ENCODE measurements at places on chromosomes 13 and 19.

DNA sequence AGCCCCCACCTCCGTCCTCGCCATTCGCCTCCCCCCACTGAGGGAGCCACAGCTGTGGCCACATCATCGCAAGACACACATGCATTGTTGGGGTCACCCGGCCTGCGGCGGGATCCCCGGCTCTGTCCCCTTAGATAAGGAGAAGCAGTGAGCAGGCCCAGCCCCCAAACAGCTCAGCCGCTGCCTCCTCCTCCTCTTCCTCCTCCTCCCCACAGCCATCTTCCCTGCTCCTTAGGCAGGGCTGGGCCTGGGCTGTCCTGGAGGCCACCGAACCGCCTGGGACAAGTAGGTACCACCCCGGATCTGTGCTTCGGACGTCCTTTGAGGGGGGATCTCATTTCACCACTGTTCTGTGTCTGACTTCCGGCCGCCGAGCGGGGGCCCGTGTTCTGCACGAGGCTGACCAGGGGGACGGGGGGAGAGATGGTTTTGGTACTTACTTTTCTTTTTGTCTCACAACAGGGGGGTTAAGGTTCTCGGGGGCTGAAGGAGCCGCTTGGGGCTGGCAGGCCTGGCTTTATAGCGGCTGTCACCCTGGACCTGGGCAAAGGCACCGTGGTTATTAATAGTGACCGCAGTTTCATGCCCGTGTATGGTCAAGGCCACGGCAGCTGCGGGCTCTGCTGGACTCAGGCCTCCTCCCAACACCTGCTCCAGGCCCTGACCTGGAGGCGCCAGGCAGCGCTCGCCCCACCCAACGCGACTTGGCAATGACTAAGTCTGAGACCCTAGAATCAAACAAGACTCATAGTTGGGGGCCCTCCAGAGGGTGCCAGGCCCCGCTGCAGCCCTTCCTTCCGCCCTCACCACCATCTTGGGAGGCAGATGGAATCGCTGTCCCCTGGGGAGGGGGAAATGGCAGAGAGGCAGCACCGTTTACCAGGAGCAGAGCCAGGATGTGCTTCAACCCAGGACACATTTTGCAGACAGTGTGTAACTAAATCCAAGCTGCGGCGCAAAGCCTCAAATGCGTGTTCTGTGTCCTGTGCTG, 18.3 kb downstream of the NMRK2 start:
- DNase-seq: no peak

- no peak for DNase-seq
These were observed 216.0 kb downstream of the DNAJC15 start for GRCh38 chr13:43239275-43239840.

- DNase-seq: no peak
These were observed 127.9 kb downstream of the SLITRK6 start for GRCh38 chr13:85671336-85671735.

GRCh38 chr13:30846866-30847265, 59.2 kb upstream of the MEDAG start:
- no peak for DNase-seq

GRCh38 chr13:53612200-53612599, 583.6 kb downstream of the OLFM4 start:
- no peak for DNase-seq

- no peak for DNase-seq
These were observed 6.8 kb downstream of the RPS11 start for GRCh38 chr19:49502866-49503581.

DNA sequence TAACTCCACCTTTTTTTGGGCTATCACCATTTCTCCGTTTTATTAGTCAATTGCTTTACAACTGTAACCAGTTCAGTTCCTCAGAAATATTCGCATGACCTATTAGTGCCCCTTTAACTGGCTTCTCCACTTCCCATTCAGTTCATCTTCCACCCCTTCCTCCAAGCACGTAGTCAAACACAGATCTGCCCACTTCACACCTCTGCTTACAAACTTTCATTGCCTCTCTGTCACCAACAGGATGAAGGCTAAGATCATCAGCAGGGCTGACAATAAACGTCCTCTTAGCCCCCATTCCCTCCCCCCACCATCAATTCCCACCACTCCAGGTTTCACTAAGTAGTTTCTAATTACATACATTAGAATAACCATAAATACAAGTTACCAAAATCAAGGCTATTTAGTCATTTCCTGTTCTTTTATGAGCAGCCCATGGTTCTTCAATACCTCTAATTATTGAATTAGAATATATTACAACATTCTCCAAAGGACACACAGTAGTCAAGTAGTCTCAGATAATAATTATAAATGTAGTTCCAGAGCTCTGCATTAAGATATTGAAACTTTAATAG, 95.7 kb downstream of the SPRY2 start:
- DNase-seq: no peak

DNA sequence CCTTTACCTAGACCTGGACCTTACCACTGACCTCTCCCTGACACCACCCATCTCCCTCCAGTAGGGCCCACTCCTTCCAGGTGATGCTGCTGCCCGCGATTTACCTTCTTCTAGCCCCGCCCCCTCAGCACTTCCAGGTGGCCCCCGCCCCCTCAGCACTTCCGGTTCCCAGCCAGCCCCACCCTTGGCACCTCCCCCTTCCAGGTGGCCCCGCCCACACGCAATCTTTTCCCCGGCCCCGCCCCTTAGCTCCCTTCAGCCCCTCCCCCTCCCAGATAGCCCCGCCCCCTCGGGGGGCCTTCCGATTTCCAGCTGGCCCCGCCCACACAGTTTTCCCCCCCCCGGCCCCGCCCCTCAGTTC, 586 bp downstream of the LIG1 start:
- no peak for DNase-seq

DNA sequence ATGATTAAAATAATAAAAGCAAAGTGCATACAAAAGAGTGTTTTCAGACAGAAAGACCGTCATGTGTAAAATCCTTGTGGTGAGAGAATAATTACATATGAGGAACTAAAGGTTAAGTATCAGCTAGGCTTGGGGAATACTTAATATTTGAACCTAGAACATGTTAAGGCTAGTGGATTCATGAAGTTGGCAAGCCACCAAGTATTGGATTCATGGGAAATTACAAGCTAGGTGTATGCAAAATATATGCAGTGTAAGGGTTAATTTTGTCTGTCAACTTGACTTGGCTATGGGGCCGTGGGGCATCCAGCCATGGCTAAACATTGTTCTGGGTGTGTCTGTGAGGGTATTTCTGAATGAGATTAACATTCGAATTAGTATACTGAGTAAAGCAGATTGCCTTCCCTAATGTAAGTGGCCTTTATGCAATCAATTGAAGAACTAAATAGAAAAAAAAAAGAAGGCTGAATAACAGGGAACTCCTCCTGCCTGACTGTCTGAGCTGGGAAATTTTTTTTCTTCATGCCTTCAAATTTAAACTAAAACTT, 533.5 kb upstream of the KLF12 start:
- DNase-seq: no peak

DNA sequence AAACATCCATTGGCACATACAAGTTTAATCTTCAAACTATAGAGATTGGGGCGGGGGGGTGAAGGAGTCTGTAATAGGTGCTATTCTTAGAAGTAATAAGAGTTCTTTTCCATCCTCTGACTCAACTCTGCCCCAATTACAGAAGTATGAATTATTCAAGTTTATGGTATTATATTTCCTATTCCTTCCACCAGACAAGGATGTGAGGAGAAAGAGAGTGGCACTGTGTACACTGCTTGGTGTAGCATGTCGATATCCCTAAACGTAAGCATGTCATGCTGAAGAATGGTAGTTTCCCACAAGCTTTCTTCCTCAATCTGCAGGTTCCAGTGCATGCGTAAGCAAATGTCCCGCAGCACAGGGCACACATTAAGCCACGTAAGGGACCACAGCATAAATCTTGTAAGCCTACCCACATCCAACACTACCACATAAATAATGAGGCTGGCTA, 14.1 kb downstream of the BRD4 start:
- no peak for DNase-seq

- DNase-seq: no peak
These were observed 216.5 kb downstream of the RFC3 start for GRCh38 chr13:34034411-34034810.

DNA sequence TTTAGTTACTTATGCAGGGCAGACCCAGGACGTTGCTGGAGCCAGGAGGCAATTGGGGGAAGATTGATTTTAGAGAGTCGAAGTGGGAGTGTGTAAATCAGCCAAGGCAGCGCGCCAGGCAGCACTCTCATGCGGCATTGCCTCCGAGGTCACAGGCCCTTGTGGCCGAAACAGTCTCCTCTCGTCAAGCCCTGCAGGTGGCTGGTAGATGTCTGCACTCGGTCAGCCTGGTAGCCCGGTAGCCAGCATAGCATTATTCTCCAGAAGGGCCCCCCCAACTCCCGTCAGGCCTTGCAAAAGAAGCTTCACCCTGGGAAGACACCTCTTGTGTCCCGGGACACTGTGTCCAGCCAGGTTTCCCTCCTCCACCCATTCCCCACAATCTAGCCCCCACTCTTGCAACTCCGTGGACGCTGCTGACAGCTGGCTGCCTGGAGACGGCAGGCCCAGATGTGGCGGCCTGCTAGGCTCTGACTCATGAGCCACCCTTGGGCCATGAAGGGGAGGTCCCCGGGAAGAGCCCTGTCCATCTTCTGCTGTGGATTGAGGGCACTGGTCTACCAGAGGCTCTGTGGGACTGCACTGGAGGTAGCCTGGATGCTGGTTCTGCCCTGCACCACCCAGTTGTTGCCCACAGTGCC, 2.6 kb upstream of the PEPD start:
- DNase-seq: no peak

DNA sequence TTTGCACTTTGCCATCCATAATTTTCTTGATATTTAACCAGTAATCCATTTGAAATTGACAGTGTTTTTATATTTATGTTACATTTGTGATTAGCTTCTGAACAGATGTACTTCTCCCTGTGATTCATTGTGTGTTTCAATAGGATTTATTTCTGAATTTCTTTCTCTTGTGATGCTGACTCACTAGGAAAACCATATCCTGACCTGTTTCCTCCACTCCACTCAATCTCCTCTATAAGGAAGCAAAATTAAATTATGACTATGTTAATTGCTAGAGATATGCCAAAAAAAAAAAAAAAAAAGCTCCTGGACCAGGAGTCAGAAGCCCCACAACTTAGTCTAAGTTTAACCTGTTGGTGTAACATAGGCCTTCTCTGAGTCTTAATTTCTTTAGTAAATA, 614.6 kb upstream of the SPRY2 start:
- DNase-seq: no peak

- no peak for DNase-seq
These were observed 161.6 kb downstream of the LMO7 start for GRCh38 chr13:75797719-75798118.

DNA sequence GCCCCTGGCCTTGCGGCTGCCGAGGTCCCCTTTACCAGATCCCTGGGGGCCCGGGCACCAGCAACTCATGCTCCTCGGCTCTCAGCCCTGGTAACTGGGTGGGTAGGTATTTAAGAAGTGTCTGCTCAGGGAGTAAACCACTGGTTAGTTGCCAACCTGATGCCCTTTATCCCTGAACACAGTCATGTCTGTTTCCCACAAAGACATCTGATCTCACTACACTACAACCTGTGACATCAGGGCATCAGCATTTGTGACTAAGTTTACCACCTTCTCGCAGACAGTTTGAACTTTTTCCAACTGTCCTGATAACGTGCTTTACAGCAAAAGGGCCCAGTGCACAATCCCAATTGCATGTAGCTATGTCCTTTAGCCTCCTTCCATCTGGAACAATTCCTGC, 22.0 kb downstream of the GGACT start:
- no peak for DNase-seq

DNA sequence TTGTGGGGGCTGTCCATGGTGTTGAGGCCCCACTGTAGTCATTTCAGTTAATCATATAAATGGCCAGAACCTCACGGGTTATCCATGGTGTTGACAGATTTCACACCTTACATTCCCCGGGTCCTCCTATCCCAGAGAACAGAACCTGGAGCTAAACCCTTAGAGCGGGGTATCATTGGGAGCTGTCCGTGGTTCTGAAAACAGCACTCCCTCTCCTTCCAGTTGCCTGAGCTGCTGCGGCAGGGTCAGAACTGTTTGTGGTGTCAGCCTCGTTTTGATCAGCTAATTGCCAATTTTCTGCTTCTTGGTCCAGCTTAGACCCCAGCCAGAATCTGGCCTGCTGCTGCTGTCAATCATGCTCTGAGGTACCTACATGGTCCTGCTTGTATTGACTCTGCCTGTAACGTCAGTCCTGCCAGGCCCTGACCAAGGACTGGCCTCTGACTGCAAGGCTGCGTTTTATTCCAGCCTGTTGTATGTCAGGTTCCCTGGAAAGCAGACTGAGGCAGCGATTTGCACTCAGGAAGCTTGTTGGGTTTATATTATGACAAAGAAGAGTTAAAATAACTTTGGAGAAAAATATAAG, 55.8 kb upstream of the KCTD15 start:
- DNase-seq: no peak

GRCh38 chr13:61039302-61039701, 376.3 kb downstream of the PCDH20 start:
- no peak for DNase-seq

DNA sequence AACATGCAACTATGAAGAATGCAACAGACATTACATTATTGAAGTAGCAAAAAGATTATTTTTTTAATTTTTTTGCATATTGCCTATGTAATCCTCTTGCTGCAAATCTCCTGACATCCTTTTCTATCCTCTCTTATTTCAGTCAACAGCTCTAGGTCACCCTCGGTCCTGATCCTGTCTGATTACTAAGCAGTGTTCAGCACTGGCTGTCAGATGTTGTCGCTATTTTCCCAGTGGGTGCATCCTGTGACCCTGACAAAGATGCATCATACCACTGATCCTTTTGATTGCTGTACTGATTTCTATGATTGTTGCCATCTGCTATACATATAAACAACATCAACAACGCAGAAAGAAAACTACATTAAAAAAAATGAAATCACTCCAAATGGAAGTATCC, 443.7 kb upstream of the PRR20A start:
- DNase-seq: no peak

- DNase-seq: no peak
These were observed 35.4 kb downstream of the RFX2 start for GRCh38 chr19:6074709-6075403.

GRCh38 chr19:15962319-15962718, 13.5 kb downstream of the OR10H4 start:
- DNase-seq: no peak

DNA sequence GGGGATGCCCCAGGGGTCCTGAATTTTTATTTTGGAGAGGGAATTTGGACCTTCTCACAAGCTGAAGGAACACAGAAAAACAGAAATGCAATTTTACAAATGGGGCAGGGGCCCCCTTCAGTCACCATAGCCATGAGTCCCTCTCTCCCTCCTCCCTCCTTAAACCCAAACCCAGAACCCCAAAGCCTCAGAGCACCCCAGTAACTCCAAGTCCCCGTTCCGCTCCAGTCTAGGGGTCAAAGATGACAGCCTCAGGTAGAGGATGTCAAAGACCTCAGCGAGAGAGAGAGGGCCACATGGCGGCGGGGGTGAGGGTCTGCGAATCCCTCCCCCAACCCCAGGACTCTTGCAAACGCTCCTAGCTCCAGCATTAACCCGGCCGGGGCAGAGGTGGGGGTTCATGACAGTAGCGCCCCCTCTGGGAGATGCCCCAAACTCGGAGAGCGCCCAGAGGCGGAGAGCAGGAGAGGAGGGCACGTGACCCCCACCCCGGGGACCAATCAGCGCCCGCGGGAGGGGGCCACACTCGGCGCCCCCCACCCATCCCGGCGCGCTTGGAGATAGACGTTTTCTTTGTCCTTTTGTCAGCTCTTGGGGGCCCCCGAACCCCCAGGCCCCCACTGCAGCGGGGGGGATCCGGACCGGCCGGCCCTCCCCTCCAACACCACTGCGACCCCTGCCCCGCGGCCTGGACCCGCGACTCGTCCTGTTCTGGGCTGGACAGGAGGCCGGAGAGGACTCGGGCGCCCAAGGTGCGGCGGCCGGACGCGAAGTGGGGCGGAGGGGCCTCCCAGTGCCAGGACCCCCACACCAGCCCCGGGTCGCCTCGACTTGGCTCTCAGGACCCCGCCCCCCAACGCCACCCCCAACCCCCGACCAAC, 20.8 kb upstream of the SEMA6B start:
- DNase-seq: no peak
